ENCODE measurements at places on chromosomes 3 and 15. TPM values are rescaled to one million over a fixed set of nuclear protein-coding genes. Genes with fewer than 3 reads are reported as not detected.

CHST13 gene
- polyA plus RNA-seq, result 0.18 TPM

- peak; percentile 48 for DNase-seq
These were observed 381.4 kb downstream of the NTRK3 start for GRCh38 chr15:87874896-87875711.

DNA sequence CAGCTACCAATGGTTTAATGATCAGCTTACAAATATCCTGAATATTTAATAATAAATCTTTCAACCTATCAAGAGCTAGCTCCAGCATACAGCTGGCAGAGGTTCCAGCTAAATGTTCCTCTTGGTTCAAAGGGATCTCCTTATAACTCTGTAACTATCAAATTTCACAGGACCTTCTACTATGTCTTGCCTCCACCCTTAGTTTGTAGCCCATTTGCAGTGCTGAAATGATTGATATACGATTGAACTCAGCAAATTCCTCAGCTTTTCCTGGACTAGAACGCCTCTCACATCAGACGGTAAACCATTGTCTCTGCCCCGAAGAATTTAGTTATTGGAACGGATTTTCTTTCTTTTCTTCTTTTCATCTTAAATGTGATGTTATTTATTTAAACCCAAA is 41.5 kb downstream of the CD200R1L start:
- no peak for DNase-seq

- no peak for DNase-seq
These were observed 18.8 kb downstream of the ATG7 start for GRCh38 chr3:11290743-11291680.

EFCC1 gene
- 1.2 TPM for polyA plus RNA-seq

- DNase-seq, result no peak
These were observed 97.1 kb downstream of the STRIT1 start for GRCh38 chr3:155196131-155197021.

GRCh38 chr3:127074900-127075360 is 92.0 kb downstream of the PLXNA1 start:
- DNase-seq, result no peak

DNA sequence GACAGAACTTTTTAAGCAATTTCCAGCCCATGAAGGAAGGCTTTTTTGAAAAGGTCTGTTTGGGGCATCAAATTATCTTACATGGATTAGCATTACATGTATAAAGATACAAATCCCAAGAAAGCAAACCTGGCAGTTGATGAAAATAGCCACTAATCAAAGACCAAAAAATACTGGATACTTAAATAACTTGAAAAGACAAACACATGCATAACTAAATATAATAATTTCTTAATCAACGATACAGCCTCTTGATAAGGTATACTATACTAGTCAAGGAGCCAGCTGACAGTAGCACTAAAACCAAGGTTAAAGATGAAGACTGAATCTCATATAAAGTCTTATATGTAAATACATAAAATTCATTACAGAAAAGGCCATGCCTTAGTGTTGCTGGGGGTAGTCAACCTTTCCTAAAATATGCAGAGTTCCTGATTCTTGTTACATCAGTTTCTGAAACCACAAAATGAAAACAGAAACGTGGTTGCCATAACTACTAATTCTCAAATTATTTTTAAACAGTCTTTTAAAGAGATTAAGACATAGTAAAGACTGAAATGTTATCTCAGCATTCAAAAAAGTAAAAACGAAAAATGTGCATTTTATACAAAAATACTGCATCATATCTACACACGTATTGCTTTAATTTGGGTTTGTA is 2.0 kb downstream of the ANKRD28 start:
- no peak for DNase-seq

DNA sequence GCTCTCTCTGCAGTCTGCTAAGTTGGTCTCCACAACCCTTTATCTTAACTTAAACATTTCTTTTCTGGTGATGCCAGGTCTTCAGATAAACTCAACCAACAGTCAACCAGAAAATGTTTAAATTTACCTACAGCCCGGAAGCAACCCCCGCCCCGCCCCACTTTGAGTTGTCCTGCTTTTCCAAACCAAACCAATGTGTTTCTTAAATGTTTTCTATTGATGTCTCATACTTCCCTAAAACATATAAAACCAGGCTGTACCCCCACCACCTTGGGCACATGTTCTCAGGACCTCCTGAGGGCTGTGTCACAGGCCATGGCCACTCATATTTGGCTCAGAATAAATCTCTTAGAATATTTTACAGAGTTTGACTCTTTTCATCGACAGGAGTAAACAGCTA is 13.2 kb upstream of the GPR160 start:
- DNase-seq, result no peak

GRCh38 chr15:57743424-57743823 is 36.9 kb downstream of the POLR2M start:
- DNase-seq, result no peak

CPN2 gene
- 0.09 TPM for polyA plus RNA-seq

AMOTL2 gene
- 73.7 TPM for polyA plus RNA-seq

EPHA3 gene
- polyA plus RNA-seq, result 26.9 TPM

- DNase-seq, result no peak
These were observed 53.7 kb downstream of the BDH1 start for GRCh38 chr3:197501879-197502620.

P4HTM gene
- polyA plus RNA-seq, result 15.6 TPM

GRCh38 chr15:29018120-29018805 is 132.5 kb downstream of the APBA2 start:
- no peak for DNase-seq

DNASE1L3 gene
- 0.61 TPM for polyA plus RNA-seq

UBE2E2 gene
- 32.0 TPM for polyA plus RNA-seq

MUC20 gene
- 6.6 TPM for polyA plus RNA-seq

DNA sequence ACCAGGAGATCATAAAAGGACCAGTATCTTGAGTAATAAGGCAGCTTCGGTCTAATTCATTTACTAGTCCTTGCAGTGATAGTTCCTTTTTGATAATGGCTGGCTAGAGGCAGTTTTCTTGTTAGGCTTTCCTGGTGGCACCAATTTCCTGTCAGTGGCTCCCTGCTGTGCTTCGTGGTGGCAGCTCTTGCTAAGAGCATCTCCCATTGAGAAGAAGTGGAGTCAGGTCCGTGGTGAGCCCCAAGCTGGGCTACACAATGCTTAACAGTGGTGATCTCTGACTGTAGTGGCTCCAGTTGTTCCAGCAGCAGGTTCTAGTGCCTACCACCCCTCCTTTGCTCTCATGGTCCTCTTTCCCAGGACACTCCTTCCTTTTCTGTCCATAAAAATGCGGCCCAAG is 111.2 kb downstream of the RAP2B start:
- no peak for DNase-seq

COX17 gene
- polyA plus RNA-seq, result 74.6 TPM

GRCh38 chr3:21425715-21426114 is 325.3 kb downstream of the ZNF385D start:
- no peak for DNase-seq

ALDH1L1 gene
- polyA plus RNA-seq, result 0.70 TPM

GOLGA6B gene
- not detected for polyA plus RNA-seq

DNA sequence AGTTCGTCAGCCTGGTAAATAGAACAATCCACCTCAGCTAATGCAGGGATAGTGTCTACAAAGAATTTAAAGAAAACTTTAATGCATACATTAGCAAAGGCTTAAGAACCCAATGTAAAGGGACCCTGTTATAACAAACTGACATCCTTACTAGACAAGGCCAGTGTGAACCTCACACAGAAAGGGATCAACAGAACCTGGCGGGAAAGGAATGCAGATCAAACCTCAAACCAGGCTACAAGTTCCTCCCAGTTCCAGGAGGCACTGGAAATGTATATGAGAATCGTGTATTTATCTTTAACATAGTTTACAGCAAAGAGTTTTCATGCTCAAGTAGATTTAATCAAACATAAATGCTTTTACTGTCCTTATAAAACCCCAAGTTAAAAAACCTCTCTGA is 37.6 kb upstream of the ATP11B start:
- DNase-seq, result no peak

DNA sequence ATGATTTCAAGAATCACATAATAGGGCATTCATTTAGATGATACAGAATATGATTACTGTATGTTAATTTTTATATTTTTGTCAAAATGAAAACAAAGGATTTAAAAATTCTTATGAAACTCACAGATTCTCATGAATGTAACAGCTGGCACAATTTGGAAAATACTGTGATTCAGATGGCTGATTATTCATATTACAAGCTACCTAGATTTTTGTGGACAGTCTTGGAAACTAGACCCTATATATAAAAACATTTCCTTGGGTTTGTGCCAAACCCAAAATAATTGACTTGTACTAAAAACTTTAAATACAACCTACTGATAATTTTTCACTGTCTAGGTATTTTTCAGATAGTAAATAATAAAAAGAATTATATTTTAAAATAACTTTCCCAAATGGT is 26.2 kb downstream of the ZBED2 start:
- no peak for DNase-seq

GRCh38 chr3:57903124-57903890 is 104.9 kb upstream of the FLNB start:
- no peak for DNase-seq

- DNase-seq, result no peak
These were observed 27.6 kb upstream of the FAM3D start for GRCh38 chr3:58693940-58694850.

DNA sequence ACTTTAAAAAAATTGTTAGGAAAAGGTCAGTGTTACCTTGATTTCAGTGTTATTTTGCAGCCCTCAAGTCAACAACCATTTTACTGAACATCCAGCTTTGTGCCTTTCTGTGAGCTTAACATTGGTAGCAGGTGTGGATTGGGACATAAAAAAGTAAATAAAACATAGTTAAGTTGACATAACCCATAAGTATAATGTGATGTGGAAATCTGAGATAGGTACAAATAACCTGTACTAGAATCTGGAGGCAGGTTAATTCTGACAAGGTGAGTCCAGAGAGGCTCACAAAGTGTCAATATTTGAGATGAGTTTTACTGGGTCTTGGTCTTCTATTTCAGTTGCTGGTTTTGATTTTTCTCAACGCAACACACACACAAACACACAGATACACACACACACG is 151.3 kb downstream of the LPP start:
- DNase-seq, result no peak

DNA sequence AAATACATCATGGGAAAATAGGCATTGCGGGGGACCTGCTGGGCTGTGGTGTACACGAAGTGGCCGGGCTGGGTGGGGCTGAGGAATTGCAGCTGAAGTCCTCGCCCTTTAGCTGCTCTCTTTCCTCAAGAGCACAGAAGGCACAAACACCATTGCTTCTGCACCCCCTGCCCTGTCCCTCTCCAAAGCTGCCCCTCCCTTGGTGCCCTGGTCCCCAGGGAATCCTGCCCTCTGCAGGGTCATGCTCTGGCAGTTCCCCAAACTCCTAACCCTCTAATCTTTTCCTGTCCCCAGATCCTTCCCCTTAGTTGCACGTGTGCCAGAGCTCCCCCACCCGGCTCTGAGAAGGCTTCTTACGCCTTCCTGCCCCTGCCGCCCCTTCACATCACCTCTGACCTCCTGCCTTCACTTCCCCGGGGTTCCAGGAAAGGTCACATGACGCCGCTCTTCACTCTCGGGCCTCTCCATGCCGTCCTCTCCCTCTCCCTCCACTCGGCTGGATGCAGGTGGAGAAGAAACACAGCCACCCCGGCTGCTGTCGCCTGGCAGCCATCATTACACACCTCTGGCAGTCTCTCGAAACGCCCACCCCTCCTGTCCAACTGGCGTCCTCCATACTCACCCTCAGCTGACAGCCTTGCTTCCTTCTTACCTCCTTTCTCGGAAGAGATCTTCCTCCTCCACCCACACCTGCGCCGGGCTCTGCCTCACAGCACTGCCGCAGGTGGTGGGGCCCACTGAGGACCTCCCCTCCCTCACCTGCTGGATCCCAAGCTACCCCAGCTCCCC is 6.9 kb upstream of the PCSK6 start:
- DNase-seq, result no peak
